ENCODE measurements at places on chromosomes 6 and 20. TPM values are rescaled to one million over a fixed set of nuclear protein-coding genes. Genes with fewer than 3 reads are reported as not detected.

DNA sequence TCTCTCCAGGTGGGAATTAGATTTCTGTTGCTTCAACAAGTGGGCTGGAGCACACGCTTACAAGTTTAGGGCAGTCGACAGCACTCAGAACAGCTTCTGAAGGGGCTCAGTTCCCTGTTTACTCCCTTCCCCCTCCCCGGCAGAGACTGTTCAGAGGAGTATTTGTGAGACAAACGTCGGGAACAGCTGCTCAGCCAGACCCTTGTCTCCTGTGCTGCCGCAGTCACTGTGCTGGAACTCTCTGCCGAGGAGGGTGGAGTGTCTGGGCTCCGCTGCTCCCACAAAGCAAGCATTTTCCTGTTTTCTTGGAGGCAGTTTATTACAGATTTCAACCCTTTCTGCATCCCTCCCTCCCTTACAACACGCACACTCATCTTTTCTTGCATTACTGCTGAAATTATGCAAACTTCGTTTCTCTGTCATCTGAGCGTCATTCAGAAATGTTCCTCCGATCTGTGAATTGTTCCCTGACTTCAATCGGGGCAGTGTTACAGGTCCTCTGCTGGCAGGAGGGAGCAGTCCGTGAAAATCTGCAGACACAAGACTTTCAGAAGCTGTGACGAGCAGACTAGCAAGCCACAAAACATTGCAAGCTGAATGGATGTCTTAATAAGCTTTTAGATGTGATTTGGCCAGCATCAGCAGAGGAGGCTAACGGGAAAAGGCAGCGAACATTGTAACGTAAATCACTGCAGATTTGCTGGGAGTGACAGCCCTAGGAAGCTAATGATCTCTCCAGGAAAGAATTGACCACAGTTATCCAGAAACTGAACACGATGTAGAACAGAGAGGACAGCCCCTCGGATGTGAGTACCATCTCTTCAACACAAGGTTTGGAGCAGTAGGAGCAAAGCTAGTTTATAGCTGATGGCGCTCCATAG is 76.2 kb downstream of the LYRM2 start:
- DNase-seq, result peak; percentile 22

DNA sequence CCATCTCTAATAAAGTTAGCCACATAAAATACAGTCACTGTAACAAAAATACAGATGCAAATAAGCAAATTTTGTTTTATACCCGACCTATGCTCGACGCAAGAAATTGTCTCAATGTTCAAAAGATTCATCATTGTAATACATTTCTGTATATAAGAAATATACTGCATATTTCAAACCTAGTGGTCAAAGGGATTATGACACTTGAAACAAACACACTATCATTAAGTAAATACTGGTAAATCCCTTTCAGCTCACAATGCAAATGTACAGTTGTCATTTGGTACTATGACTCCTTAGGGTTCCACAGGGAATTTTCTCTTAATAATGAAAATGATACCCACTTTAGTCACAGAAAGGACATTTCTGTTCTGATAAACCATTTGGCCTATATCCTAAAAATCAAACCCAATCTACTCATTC is 2.2 kb downstream of the HIVEP2 start:
- DNase-seq, result peak; percentile 53

GRCh38 chr20:37680420-37680819 is 13.4 kb upstream of the CTNNBL1 start:
- DNase-seq, result peak; percentile 73

DNA sequence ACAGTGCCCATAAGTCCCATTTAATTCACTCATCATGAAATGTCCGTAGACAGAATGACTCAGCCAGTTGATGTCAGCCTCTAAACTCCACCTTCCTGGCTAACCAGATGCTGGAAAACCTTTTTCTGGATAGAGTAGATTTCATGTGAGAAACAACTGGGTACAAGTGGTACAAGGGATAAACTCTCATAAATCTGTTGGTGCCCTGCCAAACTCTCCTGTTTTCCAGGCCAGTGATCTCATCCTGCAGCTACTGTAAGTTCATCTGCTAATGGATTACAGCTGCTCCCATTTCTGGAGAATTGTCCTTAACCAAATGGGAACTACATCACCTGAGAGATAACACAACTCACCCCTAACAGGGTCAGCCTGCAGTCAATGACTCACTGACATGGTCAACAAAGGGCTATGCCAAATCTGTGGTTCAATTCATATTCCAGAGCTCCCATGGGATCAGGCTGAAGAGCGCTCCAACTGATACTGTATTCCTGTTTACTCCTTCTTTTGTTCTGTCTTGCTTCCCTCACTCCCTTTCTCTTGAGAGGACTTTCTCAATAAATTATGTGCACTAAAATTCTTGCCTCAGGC is 210.1 kb upstream of the HDDC2 start:
- DNase-seq, result peak; percentile 95

DNA sequence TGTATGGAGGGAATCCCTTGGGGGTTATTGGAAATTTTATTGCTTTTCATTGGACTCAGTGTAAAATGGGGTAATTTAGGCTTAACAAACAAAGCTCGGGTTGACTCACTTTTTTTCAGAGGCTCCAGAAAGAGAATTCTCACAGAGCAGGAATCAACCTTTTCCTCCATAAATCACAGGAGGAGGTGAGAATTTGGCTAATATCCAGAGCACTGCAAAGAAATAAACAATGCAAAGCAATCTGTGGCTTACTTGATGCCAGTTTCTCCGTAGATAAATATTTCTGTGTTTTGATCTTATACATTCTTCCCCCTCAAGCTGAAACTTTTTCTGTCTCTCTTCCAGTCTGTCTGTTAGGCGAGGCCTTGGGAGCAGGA is 176.6 kb downstream of the TSHZ2 start:
- DNase-seq, result no peak

GRCh38 chr6:15327271-15327670 is 81.4 kb downstream of the JARID2 start:
- DNase-seq, result peak; percentile 81

DNA sequence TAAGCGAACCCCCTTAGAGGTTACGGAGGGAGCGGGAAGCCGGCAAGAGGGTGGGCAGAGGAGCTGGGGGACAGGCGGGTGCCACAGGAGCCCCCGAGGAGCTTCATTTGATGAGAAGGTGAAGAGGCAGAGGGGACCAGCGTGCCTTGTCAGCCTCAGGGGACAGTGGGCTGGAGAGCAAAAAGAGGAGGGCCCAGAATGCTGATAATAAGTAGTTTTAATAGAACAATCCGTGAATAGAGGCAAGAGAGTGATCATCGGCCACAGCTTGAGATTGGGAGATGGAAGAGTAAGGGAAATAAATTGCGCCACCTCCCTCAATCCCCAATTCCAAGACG is 1.3 kb downstream of the COL19A1 start:
- DNase-seq, result no peak

GRCh38 chr6:151806757-151807512 is 547 bp upstream of the ESR1 start:
- DNase-seq, result no peak

GRCh38 chr6:129754750-129755149 is 44.8 kb upstream of the ARHGAP18 start:
- DNase-seq, result no peak

DNA sequence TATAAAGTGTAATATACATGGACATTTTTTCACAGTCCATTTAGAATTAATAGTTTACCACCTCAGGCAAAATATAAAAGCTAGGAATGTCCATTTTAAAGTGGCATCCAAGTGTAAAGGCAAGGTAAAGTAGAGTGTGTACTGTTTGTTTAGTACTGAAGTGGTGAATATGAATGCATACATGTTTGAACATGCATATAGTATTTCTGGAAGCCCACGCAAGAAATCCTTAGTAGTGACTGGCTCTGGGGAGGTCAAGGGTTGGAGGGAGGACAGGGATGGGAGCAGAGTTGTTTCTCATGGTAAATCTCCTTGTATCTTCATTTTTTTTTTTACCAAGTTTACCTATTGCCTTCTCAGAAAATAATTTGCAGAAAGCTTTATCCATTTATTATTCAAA is 129.2 kb downstream of the UNC5CL start:
- no peak for DNase-seq

- DNase-seq, result no peak
These were observed 10.1 kb upstream of the GUCA1B start for GRCh38 chr6:42204768-42205282.

- DNase-seq, result no peak
These were observed 193.2 kb downstream of the ARHGAP18 start for GRCh38 chr6:129516787-129517186.

DNA sequence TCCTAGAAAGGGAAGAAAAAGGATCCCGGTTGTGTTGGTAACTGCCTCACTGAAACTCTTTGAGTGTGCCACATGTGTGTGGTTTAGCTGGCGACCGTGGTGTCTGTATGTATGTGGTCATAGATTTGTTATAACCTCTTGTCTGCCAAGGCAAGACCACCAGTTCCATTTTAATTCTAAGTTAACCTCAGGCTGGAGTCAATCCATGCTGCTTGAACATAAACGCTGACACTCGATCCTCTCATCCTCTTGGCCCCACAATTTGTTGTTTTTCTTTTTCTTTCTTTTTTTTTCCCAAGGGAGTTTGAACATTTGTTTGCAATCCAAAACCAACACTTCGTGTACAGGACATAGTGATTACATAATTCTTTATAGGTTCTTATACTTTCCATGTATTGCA is 318.9 kb upstream of the JAG1 start:
- DNase-seq, result no peak

GRCh38 chr20:12640251-12640650 is 368.5 kb upstream of the SPTLC3 start:
- DNase-seq, result no peak

- no peak for DNase-seq
These were observed 183.6 kb downstream of the FAXC start for GRCh38 chr6:99165838-99166237.

GRCh38 chr6:17397764-17398194 is 4.4 kb downstream of the CAP2 start:
- DNase-seq, result no peak

DNA sequence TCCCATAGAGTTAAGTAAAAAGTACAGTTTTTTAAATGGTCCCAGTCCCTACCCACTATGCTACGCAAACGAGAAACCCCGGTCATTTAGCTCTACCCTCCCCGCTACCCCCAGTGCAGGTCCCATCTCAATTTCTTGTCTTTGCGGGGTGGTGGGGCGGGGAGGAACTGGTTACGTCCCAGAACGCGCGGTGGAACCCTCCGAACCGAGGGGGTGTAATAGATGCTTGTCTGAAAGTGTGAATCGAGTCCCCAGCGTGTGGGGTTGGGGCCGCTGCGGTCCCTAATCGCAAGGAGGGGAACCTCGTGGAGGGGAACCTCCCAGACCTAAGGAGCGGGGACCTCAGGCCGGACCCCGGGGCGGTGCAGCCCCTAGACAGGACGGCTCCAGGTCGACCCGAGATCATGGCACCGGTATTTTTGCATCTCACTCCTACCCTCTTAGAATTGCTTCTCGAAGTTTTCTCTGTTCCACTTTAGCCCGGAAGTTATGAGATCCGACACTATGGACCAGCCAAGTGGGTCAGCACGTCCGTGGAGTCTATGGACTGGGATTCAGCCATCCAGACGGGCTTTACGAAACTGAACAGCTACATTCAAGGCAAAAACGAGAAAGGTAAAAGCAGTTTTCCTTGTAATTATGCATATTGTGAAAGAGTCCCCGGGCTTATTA is 779 bp downstream of the HEBP2 start:
- no peak for DNase-seq

DNA sequence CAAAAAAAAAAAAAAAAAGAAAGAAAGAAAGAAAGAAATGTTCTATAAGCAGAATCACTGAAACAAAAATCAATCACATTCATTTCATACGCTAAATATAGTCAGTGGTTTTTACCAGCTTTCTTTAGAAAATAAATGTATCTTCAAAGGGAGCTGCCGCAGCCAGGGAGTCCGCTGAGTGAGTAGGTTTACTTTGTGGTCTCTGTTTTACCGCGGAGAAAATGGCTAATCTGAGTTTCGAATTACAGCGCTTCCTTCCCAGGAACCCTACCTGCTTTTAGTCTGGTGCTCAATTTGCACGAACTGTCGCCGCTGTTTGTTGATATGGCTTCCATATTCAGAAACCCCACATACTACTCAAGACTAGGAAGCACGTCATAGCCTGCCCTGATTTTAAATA is 102.4 kb downstream of the TFAP2A start:
- no peak for DNase-seq

ATRN gene
- total RNA-seq, result 53.6 TPM

GTSF1L gene
- total RNA-seq, result not detected

FHL5 gene
- total RNA-seq, result not detected

LAMA2 gene
- 1.3 TPM for total RNA-seq

SRSF6 gene
- total RNA-seq, result 48.8 TPM

KLHDC3 gene
- 61.6 TPM for total RNA-seq

OSER1 gene
- total RNA-seq, result 50.9 TPM

PRRT1 gene
- total RNA-seq, result 0.21 TPM

EEF1A2 gene
- total RNA-seq, result 32.6 TPM

ZCCHC3 gene
- 25.5 TPM for total RNA-seq

TTPAL gene
- total RNA-seq, result 6.6 TPM
